ENCODE measurements at places on chromosomes 2 and 18.

DNA sequence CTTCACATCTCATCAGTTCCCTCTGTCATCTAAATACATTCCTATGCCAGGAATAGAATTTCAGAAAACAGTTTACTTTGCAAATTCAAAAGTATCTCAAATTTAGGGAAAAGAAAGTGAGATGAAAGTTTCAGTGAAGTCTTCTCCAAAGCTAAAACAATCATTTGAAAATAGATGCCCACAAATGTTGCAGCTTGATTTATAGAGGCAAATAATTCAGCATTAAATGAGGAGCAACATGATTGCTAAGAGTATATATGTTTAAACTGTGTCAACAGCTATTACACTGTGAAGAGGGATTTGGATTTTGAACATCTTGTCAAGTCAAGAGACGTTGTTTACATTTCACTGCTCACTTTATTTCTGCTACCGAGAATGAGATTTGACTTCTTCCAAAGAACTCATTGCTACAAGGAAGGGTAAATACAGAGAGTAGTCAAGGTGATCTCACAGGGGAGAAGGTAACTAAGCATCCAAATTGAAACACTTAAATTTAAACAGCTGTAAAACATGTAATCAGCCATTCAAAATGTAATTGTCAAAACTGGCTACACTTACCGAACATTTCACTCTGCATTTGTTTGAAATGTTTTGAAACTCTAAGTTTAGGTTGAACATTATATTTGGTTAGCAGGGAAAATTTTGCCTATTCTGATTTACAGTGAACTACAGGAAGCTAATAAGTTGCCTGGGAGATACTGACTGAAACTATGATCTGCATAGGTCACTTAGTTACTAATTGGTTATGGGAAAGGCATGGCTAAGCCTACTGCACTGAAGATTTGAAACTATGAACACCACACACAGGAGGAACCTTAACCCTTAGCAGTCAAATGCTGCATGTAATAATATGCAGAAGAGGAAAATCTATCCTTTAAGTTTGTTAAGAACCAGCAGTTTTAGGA lies 33.2 kb upstream of the GALNT3 start:
- no peak overlapping the region for H3K27ac ChIP-seq
- no peak overlapping the region for H3K4me3 ChIP-seq
- no peak for DNase-seq
- H3K4me1 ChIP-seq: no peaks in the 10 kb centered on the region

GRCh38 chr18:32036506-32037180 lies 18.0 kb downstream of the RNF125 start:
- H3K36me3 ChIP-seq: no peaks in the 10 kb centered on the region
- H3K27me3 ChIP-seq: no peaks in the 10 kb centered on the region
- H3K4me1 ChIP-seq: no peaks in the 10 kb centered on the region
- DNase-seq: no peak
- H3K27ac ChIP-seq: no peak overlapping the region

- H3K4me3 ChIP-seq: no peak overlapping the region
- H3K36me3 ChIP-seq: no peaks in the 10 kb centered on the region
- peaks cover 3% of the 10 kb centered on the region for H3K4me1 ChIP-seq
- no peak for DNase-seq
- H3K27ac ChIP-seq: no peak overlapping the region
Observed at GRCh38 chr2:224319750-224320149, 82.2 kb downstream of the FAM124B start.

- no peak overlapping the region for H3K4me3 ChIP-seq
- DNase-seq: peak; percentile 94
- peaks cover 20% of the 10 kb centered on the region for H3K36me3 ChIP-seq
- H3K27me3 ChIP-seq: no peaks in the 10 kb centered on the region
Observed at GRCh38 chr2:47035615-47036488, 119.3 kb downstream of the STPG4 start.

- H3K4me1 ChIP-seq: no peaks in the 10 kb centered on the region
- no peak overlapping the region for H3K4me3 ChIP-seq
- H3K27ac ChIP-seq: no peak overlapping the region
- H3K36me3 ChIP-seq: no peaks in the 10 kb centered on the region
Observed at GRCh38 chr18:4843771-4844170, 353.3 kb downstream of the AKAIN1 start.

DNA sequence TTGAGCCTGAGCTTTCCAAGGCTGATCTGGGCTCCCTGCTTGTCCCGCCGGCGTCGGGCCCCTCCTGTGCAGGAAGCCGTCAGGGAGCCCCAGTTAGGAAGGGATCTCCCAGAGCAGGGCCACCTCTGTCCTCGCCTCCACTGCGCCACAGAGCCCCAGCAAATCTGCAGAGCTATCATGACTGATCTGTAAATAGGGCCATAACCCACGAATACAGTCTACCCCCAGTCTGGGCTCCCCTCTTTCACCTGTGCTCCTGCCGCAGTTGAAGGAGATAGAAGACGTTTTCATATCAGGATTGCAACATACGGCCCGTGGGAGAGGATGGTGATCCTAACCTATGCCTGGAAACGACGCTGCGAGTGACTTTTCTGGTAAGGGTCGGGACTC lies 138.7 kb downstream of the PTGR3 start:
- no peaks in the 10 kb centered on the region for H3K36me3 ChIP-seq
- no peak for DNase-seq
- H3K4me1 ChIP-seq: peaks cover 6% of the 10 kb centered on the region
- no peaks in the 10 kb centered on the region for H3K27me3 ChIP-seq
- no peak overlapping the region for H3K4me3 ChIP-seq
- H3K27ac ChIP-seq: no peak overlapping the region
